AG08396 (cell line): ENCODE measurements at places on chromosomes 4 and X.

DNA sequence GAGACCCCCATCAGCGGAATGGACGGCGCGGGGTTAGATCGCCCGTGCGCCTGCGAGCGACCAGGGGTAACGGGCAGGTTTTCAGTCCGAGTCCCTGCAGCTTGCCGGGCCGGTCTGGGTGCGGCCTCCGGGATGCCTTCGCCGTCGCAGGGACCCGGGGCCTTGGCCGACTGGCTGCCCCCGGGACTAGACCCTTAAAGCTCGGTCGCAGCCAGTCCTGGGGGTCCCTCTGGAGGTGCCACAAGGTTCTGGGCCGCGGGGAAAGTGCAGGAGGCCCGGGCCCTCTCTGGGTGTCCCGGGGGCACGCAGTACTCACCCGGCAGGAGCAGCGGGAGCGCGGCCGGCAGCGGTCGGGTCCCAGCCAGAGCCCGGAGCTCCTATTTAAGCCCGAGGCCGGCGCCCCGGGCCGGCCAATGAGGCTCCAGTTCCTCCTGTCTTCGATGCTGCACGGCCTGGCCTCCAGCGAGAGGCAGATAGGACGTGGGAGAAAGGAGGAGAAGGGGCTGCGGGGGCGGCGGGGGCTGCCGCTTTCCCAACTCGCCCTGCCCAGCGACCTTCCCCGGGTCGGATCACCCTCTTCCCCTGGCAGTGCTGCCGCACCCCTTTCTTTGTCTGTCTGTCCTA lies at the start of gene SPON2:
SPON2 (minus strand) TSS at position 356 of the 624 bp plus-strand sequence.
- DNase-seq, result peak; percentile 73

- DNase-seq, result peak; percentile 43
Observed at GRCh38 chr4:57037982-57038604, 59.4 kb downstream of the POLR2B start.

DNA sequence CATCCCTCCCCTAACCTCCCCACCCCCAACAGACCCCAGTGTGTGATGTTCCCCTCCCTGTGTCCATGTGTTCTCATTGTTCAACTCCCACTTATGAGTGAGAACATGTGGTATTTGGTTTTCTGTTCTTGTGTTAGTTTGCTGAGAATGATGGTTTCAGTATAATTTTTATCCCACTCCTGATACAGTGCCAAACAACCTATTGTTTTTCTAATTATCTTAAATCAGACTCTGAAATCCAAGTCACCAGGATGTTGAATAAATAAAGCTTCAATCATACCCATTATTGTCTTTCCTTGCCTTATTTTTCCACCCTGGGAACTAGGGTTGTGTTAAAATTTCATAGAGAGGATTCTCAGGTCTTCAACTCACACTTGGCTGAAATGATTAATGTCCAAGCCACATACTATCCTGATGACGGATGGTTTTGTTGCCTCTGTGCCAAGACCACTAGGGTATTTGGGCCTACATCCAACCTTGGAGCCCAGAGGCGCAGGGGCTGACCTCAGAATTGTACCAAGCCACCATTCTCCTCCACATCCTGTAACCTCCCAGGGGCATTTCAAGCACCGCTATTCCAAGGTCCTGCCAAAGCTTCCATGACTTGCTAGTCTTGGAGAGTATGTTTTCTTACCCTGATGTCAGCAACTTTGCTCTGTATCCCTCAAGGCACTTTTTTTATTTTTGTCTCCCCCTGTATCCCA lies 332.4 kb downstream of the ARHGAP24 start:
- no peak for DNase-seq

DNA sequence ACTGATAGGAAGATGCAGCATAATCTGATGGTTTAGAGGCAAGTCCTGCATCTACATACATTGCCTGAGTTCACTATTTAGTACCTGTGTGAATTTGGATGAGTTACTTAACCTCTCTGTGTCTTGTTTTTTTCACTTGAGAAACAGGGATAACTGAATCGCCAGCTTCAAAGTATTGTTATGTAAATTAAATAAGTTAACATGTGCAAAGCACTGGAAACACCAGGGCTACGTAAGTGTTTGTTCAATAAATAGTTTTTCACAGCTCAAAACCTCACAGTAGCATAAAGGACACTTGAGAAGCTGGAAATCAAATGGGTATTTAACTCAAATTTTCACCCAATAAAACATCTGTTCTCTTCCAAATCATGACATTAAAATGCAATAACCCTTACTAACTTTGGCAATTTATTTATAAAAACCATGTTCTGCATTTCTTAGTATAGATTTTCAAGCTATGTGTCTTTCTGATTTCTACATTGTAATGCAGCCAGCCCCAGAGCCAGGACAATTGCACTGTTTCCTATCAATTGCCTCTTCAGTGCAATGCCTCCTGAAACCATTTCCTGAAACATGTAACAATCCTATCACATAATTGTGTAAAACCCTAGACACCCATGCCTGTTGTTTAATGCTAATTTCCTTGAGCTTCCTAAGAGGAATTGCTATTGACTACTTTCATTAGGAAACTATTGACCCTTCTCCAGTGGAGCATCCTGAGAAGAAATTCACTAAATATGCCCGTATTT lies 177.1 kb downstream of the UNC5C start:
- no peak for DNase-seq

GRCh38 chrX:821327-822107 lies 190.9 kb downstream of the SHOX start:
- DNase-seq, result no peak

- DNase-seq, result no peak
Observed at GRCh38 chr4:121041307-121042090, 30.8 kb downstream of the NDNF start.

DNA sequence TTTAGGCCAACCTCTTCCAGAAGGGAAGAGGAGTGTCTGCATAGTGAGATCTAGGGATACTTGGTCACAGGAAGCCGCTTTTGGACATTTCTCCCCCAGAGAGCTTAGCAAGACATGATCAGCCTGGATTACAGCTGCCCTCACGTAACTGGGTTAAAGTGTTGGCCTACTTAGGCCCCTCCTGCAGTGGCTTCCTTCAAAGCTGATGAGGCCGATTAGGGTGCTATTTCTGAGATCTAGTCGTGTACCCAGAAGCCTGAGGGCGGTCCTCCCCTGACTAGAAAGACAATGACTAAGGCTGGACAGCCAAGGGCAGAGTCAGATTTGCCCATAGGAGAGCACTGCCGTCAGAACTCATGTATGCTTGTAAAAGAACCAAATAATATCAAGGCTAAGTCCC lies 135.0 kb downstream of the AMMECR1 start:
- no peak for DNase-seq

DNA sequence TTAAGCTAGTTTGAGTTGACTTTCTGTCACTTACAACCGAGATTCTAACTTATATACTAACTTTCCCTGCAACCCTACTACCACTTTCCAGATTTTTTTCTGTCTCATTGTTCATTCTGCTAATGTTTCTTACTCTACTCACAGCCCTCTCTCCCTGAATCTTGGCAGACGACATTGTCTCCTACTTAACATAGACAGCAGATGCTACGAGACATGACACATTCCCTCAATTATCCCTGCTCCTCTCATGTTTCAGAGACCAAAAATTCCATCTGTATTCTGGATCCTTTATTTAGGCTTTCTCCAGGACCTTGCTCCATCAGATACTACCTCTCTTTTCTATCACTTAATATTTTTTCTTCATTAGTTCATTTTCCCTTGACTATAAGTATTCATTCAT lies 379.1 kb upstream of the TEX13C start:
- DNase-seq, result no peak

DNA sequence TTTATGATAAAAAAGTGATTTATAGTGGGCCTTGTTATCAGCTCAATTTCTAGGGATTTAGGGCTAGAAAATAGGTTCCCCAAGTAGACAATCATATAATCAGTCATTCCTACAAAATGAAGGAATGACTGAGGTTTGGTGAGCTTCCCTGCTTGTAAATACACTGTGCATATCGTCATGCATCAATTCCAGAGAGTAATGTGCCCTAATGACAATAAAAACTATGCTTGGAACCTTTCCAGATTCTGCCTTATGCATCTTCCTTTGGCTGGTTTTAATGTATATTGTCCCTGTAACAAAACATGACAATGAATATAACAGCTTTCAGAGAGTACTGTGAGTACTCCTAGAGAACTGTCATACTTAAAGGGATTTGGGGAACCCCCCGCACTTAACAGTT lies 1310.9 kb downstream of the PCDH7 start:
- no peak for DNase-seq

- no peak for DNase-seq
Observed at GRCh38 chr4:123449780-123450179, 53.2 kb downstream of the SPRY1 start.

- no peak for DNase-seq
Observed at GRCh38 chr4:68264875-68265565, 19.5 kb upstream of the TMPRSS11B start.
